ENCODE measurements at places on chromosomes 3 and 15.

GRCh38 chr15:77541421-77542181 lies 91.1 kb downstream of the LINGO1 start:
- DNase-seq = peak; percentile 55

DNA sequence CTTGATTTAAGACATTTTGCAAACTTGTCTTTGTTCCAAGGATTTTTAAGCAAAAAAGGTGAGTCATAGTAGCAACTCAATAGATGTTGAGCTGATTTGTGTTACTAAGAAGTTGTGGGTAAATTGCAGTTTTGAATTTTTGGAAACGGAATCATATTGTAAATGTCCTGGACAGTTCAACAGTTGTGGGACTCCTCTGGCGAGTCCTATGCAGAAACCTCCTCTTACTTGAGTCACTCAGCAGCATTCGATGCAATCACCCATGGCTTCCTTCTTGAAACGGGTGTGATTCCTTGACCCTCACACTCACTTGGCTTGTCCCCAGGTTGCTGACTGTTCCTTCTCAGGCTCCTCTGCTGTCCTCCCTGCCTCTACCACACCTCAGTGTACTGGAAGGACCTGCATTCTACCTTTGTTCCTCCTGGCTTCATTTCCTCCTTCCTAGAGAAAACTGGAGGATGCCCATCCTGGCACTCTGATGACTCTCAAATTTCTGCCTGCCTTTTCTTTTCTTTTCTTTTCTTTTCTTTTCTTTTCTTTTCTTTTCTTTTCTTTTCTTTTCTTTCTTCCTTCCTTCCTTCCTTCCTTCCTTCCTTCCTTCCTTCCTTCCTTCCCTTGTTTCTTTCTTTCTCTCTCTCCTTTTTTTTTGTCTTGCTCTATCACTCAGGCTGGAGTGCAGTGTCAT lies 52.8 kb upstream of the DGKG start:
- DNase-seq = peak; percentile 94

GRCh38 chr3:79767194-79767904 lies 449 bp downstream of the ROBO1 start:
- peak; percentile 1 for DNase-seq

GRCh38 chr15:85646538-85647091 lies 148.1 kb downstream of the KLHL25 start:
- DNase-seq = peak; percentile 65

DNA sequence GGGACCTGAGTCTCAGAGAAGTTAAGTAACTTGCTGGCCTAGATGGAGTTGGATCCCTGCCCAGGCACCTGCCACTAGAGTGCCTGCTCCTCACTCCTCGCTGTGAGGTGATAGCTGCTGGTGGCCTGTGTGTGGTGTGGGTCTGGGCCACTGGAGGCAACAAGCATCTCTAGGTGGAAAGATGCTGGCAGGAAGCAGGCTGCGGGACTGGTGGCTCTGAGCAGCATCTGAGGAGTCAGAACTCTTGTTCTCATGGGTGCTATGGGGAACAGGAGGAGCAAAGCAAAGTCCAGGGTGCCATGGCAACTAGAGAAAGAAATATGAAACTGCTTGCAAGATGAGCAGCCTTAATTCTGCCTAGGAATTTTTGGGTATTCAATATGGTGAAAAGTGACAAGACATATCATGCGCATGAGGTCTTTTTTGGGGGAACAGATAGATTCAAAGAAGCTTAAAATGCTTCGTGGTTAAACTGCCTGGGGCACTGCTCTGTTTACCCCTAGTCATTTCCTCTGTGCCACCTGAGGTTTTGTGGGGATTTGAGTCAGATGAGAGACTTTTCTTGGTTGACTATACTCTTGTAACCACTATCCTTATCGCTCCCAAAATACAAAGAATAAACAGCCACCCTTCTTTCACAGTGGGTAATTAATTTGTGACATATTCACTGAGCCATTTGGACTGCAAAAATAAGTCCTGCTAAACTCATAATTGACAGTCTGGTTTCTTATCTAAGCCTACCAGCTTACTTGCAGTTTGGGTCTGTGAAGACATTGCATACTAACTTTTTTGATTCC lies 50.3 kb downstream of the MED12L start:
- DNase-seq = no peak

- DNase-seq = no peak
Observed at GRCh38 chr3:45993421-45994027, 2.1 kb downstream of the FYCO1 start.

- DNase-seq = no peak
Observed at GRCh38 chr3:45646051-45646585, 43.1 kb upstream of the SACM1L start.

GRCh38 chr3:47611576-47611975 lies 32.9 kb upstream of the CSPG5 start:
- no peak for DNase-seq

GRCh38 chr3:194181612-194182529 lies 45.9 kb downstream of the HES1 start:
- peak; percentile 44 for DNase-seq

DNA sequence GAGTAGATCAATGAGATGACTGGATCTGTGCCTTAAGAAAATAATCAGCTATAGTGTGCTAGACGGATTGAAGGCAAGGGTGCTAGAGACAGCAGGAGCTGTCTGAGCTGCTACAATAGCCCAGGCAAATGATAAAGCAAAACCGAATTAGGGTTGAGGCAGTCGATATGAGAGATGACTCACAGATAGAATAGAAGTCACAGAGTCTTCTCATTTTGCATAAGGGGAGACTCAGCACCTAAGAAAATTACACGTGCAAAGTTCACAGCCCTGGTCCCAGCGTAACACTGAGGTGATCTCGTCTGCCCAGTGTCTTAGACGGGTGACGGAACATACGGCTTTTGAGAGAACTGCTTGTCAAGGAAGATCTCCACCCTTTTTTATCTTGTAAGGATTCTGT lies 11.6 kb downstream of the LPP start:
- no peak for DNase-seq

GRCh38 chr3:149356044-149356592 lies 21.3 kb downstream of the TM4SF1 start:
- no peak for DNase-seq

- no peak for DNase-seq
Observed at GRCh38 chr15:69679623-69680228, 227.1 kb downstream of the RPLP1 start.

- DNase-seq = peak; percentile 36
Observed at GRCh38 chr3:108342837-108343486, 46.6 kb downstream of the HHLA2 start.

- DNase-seq = peak; percentile 38
Observed at GRCh38 chr3:105387122-105387751, 20.5 kb downstream of the ALCAM start.

DNA sequence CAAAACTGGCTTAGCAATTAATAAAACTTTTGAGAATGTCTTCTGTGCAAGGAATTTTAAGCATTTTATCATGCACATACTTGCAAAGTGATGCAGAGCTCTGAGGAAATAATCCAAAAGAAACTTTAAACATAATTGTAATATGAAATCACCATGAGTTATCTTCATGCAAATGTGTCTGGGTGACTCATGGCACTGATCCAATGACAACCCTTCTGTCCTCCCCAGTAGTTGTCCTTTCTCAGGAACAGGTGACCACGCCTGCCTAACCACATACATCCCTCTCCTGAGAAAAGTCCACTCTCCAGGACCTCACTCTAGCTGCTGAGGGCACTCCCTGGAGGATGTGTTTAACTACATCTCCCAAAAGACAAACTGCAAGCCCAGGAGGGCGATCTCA lies 530.6 kb upstream of the IL12A start:
- DNase-seq = peak; percentile 91

DNA sequence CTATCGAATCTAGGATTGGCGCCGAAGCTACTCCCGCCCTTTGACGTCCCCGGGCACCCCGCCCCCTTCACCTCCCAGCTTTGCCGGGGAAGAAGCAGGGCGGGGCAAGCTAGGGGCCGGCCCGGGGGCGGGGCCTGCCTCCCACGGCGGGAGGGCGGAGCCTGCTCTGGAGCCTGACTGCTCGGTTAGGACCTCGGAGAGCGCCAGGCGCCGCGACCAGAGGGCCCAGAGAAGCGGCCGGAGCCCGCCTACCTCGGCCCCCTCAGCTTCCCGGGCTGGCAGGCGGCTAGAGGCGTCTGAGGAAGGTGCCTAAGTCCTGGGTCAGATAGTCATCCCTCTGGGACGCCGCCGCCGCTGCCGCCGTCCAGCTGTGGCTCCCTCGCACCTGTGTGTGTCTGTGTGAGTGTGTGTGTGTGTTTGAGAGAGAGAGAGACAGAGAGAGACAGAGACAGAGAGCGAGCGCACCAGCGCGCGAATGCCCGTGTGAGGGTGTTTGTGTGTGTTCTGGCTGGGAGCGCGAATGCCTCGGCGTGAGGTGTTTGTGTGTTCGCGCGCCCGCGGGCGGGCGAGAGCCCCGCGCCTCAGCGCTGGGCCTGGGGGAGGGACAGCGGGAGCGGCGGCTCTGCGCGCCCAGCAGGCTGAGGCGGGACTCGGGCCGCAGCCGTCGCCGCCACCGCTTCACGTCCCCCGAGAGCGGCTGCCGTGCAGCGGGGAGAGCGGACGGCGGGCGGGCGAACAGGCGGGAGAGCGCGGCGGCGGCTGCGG lies at the start of gene STXBP5L:
Gene STXBP5L (plus strand): TSS at position 176 of the 765 bp plus-strand sequence. CDS start 1,374 bp downstream, outside the sequence.
- peak; percentile 70 for DNase-seq
